Aorta (tissue), 5 donors: ENCODE measurements at places on chromosomes 13 and 19. TPM values are rescaled to one million over a fixed set of nuclear protein-coding genes. Genes with fewer than 3 reads are reported as not detected.
A peak's percentile ranks its signal among the peaks of the same experiment; 100 is the strongest.

DNA sequence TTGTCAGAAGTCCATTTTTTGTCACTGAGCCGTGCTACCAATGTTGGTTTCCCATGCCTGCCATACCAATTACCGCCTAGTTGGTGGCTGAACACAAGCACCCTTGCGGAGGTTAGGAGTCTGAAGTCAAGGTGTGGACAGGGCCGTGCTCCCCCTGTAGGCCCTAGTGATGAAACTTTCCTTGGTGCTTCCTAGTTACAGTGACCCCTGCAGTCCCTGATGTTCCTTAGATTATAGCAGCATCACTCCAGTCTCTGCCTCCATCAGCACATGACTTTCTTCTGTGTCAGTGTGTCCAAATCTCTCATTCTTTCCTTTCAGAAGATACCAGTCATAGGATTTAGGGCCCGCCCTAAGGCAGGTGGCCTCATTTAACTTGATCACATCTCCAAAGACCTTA is 99.0 kb downstream of the MYO16 start:
- no peak for DNase-seq

GPC6 gene
- total RNA-seq = 32.4 TPM

- DNase-seq = no peak
Observed at GRCh38 chr13:46531953-46532352, 21.0 kb upstream of the LRCH1 start.

DNA sequence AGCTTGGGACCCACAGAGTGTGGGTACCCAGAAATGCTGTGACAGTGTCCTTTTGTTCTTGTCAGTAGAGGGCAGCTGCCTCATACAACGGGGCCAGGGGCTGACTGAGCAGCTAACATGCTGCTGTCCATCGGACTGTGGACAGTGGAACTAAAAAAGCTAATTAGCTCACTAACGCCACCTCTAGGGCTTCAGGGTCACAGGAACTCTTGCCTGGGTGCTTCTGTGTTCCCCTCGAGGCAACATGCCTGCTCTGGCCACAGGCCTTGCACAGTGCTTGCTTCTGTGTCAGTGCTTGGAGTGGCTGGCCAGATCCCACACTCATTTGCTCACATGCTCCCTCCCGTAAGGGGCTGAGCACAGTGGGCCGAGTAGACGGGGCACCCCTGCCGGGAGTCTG is 377.0 kb downstream of the OLFM4 start:
- DNase-seq = no peak

KASH5 gene
- not detected for total RNA-seq

DNA sequence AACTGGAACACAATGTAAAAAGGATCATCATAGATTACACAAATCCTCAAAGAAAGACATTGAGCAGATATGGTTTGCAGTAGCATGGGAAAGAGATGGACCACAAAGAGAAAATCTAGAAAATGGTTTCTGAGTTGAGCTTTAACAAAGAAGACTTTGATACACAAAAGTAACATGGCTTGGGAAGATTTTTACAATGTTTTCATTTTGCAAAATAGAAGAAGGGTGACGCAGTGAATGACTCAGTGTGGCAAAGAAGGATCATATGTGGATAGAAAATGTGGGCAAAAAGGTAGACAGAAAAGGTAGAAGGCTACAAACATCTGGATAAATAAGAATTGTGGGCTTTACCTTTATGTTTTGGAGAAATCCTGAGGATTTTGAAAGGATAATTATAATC is 1220.5 kb downstream of the PCDH17 start:
- no peak for DNase-seq

- DNase-seq = no peak
Observed at GRCh38 chr13:72469906-72470305, 257.5 kb downstream of the MZT1 start.

DNA sequence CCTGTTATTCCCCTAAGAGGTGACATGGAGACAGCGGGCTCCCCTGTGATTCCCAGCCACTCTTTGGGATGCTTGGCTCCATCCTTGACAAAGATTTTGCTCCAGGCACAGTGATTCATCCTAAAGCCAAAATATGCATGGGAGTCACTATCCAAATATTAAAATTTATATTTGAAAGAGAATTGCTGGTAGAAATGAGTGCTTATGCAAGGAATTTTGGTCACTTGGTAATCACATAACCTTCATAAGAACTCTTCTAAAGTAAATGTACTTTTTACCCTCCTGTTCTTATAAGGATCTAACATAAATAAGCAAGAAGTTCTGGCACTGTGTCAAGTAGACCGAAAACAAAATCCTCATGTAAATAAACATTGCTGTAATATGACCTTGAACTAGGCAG is 385.8 kb downstream of the ITGBL1 start:
- no peak for DNase-seq

- no peak for DNase-seq
Observed at GRCh38 chr13:80083853-80084676, 256.9 kb downstream of the SPRY2 start.

- no peak for DNase-seq
Observed at GRCh38 chr13:77310579-77311279, 16.2 kb downstream of the MYCBP2 start.

PRRG2 gene
- 0.49 TPM for total RNA-seq

GRCh38 chr19:44845286-44845611 is 848 bp upstream of the NECTIN2 start:
- DNase-seq = peak; percentile 82

KLF1 gene
- total RNA-seq = 0.39 TPM

ZNF729 gene
- total RNA-seq = not detected

CLEC11A gene
- 28.7 TPM for total RNA-seq

SERPINE3 gene
- total RNA-seq = not detected
